ENCODE measurements at places on chromosomes 12 and 14.

GRCh38 chr12:65306366-65307168 is 28.1 kb downstream of the MSRB3 start:
- DNase-seq, result no peak

GRCh38 chr12:47270782-47271664 is 191.3 kb upstream of the AMIGO2 start:
- DNase-seq, result peak; percentile 73

GRCh38 chr14:25833341-25834126 is 764.3 kb downstream of the NOVA1 start:
- DNase-seq, result peak; percentile 4

- DNase-seq, result no peak
Observed at GRCh38 chr14:53651096-53651740, 305.4 kb downstream of the BMP4 start.

- no peak for DNase-seq
Observed at GRCh38 chr12:15698377-15698871, 90.8 kb downstream of the EPS8 start.

DNA sequence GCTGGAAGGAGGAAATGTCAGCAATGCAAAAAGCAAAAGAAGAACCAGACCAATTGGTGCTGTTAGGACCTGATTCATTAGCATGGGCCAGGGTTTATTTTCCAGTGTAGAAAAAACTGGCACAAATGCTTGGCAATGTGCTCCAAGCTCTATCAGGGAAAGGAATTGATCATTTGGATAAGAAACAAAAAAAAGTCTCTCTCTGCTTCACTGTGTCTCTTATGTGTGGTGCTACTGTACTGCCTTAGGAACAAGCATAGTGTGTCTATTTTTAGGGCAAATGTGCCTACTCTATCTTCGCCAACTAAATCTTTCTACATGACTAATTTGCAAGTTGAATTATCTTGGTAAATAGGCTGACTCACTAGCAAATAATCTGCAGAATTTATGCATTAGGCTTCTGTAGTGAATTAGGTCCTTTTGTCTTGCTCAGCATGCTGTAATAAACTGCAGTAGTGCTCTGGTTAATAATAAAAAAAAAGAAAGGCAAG is 236.7 kb downstream of the MDGA2 start:
- no peak for DNase-seq
